Heart right ventricle (tissue), 16 donors: ENCODE measurements at places on chromosomes 3 and 15. TPM values are rescaled to one million over a fixed set of nuclear protein-coding genes. Genes with fewer than 3 reads are reported as not detected.
A peak's percentile ranks its signal among the peaks of the same experiment; 100 is the strongest.

Gene KBTBD13
- total RNA-seq, result 4.3 TPM

Gene ENTPD3
- 0.64 TPM for total RNA-seq

Gene ANKDD1A
- 1.2 TPM for total RNA-seq

Gene TRH
- not detected for total RNA-seq

Gene CPLX3
- total RNA-seq, result 5.9 TPM

Gene DUOXA1
- total RNA-seq, result 0.56 TPM

Gene GASK1A
- 0.37 TPM for total RNA-seq

DNA sequence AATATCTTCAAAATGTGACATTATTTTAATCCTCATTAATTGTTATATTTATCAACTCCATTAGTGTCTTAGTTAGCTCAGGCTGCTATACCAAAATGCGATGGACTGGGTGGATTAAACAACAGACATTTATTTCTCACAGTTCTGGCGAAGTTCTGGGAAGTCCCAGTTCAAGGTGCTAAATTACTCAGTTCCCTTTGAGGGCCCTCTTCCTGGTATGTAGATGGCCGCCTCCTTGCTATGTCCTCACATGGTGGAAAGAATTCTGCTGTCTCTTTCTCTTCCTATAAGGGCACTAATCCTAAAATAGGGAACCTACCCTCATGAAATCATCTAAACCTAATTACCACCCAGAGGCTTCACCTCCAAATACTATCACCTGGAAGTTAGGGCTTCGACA lies 38.8 kb upstream of the DUT start:
- no peak overlapping the region for H3K4me3 ChIP-seq
- no peak overlapping the region for H3K27ac ChIP-seq
- H3K36me3 ChIP-seq, result no peaks in the 10 kb centered on the region
- H3K4me1 ChIP-seq, result no peaks in the 10 kb centered on the region

DNA sequence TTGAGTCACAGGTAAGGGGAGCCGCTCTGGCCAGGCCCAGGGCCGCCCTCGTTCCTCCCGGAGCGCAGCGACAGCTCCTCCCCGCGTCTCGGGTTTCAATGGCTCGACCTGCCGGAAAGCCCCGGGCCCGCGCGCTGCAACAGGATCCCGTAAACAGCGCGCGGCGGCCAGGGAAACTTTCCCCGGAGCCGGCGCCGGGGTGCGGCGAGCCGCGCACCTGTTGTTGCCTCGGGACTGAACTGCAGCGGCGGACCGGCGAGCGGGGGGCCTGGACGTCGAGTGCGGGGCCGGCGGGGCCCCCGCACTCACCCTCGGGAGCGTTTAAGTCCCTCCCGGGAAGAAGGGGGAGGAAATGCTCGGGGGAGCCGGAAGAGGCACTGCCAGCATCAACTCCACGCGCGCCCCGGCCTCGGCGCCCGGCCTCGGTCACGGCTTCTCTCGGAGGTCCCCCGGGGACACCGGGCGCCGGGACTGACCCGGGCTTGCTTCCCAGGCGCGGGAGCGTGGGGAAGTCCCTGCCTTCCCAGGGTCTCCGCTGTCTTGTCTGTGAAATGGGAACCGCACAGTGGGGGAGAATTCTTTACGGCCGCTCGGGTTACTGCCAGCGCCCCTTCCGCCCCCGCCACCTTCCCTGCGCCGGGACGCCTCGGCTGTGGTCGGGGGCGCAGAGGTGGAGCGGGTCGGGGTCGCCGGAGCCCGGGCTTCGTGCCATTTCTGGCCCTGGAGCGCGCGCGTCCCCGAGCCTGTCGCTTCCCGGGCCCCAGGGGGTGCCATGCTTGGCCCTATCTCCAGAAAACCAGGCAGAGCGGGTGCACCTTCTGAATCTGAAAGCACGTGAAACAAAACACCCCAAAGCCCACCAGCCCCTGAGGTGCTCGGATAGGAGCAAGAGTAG lies 7.5 kb upstream of the PGPEP1L start:
- H3K4me1 ChIP-seq, result peaks cover 3% of the 10 kb centered on the region
- peak overlapping the region; percentile 66 for H3K4me3 ChIP-seq
- H3K27me3 ChIP-seq, result no peaks in the 10 kb centered on the region

GRCh38 chr3:158830391-158830790 lies 28.5 kb downstream of the MFSD1 start:
- no peak for DNase-seq
- H3K36me3 ChIP-seq, result peaks cover 71% of the 10 kb centered on the region
- no peak overlapping the region for H3K27ac ChIP-seq

- H3K36me3 ChIP-seq, result no peaks in the 10 kb centered on the region
- H3K27ac ChIP-seq, result no peak overlapping the region
- H3K27me3 ChIP-seq, result no peaks in the 10 kb centered on the region
- H3K4me1 ChIP-seq, result peaks cover 11% of the 10 kb centered on the region
- H3K4me3 ChIP-seq, result no peak overlapping the region
- no peak for DNase-seq
Observed at GRCh38 chr3:9156604-9157003, 92.8 kb downstream of the SRGAP3 start.

DNA sequence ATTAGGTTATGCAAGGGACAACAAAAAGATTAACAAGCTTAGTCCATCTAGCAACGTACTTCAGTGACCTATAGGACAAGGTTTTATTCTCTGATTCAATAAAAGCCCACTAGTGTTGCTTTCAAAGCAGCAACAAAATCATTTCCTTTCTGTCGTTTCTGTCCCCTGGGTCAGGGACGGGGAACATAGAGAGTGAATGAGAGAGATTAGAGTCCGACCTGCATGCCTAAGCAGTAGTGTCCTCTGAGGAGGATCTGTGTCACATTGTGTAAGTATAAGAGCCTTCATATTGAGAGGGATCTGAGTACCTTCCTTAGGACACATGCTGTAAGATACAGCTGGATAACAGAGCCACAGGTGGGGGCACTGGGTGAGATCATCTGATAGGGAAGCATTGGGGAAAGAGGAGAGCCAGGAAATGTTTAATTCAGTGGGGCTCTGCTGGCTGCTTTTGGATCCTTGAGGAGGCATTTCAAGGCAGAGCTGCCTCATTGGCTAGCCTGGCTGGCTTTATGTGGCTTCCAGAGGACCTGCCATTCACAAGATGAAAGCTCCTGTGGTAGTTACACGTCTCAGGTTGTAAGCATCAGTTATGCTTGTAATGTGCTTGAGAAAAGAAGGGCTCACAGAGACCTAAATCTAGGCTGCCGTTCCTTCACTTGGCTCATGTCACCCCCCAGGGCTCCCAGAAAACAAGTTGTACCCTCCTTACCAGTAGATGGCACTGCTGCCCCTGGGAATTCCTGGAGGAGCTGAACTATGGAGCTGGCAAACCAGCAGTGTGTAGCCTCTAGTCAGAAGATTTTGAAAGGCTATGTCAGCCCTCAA lies 2.7 kb downstream of the TMEM108 start:
- DNase-seq, result peak; percentile 51
- H3K27me3 ChIP-seq, result peaks cover 47% of the 10 kb centered on the region
- H3K4me1 ChIP-seq, result peaks cover 20% of the 10 kb centered on the region
- H3K36me3 ChIP-seq, result no peaks in the 10 kb centered on the region

- DNase-seq, result no peak
- no peak overlapping the region for H3K4me3 ChIP-seq
- no peak overlapping the region for H3K27ac ChIP-seq
- H3K4me1 ChIP-seq, result peaks cover 25% of the 10 kb centered on the region
- H3K36me3 ChIP-seq, result no peaks in the 10 kb centered on the region
- no peaks in the 10 kb centered on the region for H3K27me3 ChIP-seq
Observed at GRCh38 chr3:37255990-37256308, 81.6 kb upstream of the LRRFIP2 start.

DNA sequence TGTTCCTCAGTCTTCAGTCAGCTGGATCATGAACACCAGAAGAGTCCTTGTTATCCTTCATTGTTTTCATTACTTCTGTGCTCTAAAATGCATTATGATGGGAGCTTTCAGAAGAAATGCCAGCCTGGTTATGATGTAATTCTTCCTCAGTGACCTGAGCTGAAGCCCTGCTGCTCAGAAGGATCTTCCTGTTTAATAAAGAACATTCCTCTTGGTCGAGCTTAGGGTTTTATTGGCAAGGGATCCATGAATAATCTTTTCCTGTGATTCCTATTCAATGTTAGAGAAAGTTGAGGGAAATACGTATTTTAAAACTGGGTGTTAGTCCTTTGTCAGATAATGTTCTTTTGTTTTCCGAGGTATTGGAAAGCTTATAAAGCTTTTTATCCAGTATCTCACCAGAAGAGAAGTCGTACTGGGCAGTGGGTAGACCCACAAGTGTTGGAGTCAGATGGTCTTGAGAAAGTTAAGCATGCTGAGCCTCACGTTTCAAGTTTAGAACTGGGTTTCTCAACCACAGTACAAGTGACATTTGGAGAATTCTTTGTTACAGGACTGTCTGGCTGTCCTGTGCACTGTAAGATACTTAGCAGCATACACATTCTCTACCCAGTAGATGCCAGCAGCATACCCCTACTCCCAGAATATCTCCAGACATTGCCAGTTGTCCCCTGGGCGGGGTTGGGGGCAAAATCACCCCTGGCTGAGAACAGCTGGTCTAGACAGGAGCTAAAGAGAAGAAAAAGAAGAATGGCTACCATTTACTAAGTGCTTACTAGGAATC lies 212.3 kb upstream of the BHLHE40 start:
- peaks cover 24% of the 10 kb centered on the region for H3K4me1 ChIP-seq
- no peak overlapping the region for H3K27ac ChIP-seq
- no peak for DNase-seq
- H3K36me3 ChIP-seq, result no peaks in the 10 kb centered on the region
- H3K4me3 ChIP-seq, result no peak overlapping the region
- H3K27me3 ChIP-seq, result no peaks in the 10 kb centered on the region

DNA sequence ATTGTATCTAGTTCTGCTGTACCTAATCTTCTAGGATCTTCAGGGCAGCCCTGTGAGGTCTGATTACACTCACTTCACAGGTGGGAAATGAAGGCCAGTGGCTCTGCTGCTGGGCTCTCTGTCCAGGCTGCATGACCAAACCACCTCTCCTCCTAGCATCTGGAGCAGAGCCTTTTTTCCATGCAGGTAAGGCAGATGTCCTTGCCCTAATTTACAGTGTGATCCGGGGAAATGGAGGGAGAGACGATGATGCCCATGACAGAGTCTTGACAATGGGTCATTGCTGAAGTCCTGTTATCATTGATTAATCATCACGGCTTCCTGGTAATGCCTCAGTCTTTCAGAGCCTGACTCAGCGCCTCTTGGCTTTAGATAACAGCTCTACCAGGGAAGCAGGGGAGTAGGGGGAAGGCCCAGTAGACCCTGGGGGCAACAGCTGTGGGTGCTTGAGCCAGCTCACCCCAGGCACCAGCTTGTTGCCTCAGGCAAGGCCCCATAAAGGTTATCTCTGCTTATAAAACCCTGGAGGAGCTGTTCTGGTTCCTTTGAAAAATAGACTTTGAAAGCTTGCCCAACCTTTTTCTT lies 153.4 kb downstream of the GABRG3 start:
- no peaks in the 10 kb centered on the region for H3K4me1 ChIP-seq
- no peak for DNase-seq
- no peak overlapping the region for H3K4me3 ChIP-seq
- H3K27me3 ChIP-seq, result no peaks in the 10 kb centered on the region

- H3K36me3 ChIP-seq, result no peaks in the 10 kb centered on the region
- H3K27ac ChIP-seq, result no peak overlapping the region
- peak overlapping the region; percentile 27 for H3K4me3 ChIP-seq
Observed at GRCh38 chr3:194468086-194468485, 18.7 kb downstream of the ATP13A3 start.

- no peak for DNase-seq
- H3K27me3 ChIP-seq, result no peaks in the 10 kb centered on the region
- H3K4me3 ChIP-seq, result no peak overlapping the region
- H3K4me1 ChIP-seq, result no peaks in the 10 kb centered on the region
Observed at GRCh38 chr15:95699578-95699977, 630.9 kb upstream of the NR2F2 start.

DNA sequence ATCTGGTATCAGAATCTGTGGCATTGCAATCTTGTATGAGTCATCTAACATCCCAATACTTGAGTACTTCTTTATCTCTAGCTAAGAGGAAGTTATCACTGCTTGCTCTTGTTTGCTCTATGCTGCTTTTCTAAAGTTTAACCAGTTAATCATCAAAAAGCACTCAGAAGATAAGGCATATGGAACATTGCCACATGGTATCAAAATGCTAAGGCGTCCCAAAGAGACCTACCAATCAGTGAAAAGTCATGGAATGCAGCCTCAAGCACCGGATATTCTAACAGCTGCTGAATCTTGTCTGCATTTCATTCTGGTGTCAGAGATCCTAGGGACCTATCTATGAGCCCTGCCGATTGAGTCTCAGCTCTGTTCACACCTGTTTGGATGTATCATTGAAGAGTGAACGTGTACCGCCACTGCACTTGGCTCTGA lies 192.8 kb downstream of the ARPP21 start:
- no peak overlapping the region for H3K27ac ChIP-seq
- DNase-seq, result no peak
- no peaks in the 10 kb centered on the region for H3K4me1 ChIP-seq
- H3K4me3 ChIP-seq, result no peak overlapping the region
- H3K27me3 ChIP-seq, result no peaks in the 10 kb centered on the region

DNA sequence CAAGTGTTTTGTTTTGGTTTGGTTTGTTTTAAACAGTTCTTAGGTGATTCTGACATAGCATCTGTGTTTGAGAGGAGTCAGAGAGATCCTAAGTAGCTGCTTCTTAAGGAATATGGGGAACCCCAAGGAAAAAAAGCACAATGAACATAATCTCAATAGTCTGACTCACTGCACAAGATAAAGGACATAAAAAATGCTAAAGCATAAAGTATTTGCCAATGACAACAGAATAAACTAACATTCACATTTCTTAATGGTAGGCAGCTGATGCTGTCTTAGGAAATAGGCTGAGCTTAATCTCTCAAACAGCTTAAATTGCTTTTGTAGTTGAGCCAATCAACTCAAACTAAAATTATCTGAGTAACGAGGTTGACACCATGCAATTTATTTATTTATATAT lies 2.9 kb downstream of the NCEH1 start:
- no peak overlapping the region for H3K4me3 ChIP-seq
- H3K4me1 ChIP-seq, result peaks cover 16% of the 10 kb centered on the region
- H3K27me3 ChIP-seq, result no peaks in the 10 kb centered on the region
- no peak for DNase-seq
- H3K27ac ChIP-seq, result no peak overlapping the region

DNA sequence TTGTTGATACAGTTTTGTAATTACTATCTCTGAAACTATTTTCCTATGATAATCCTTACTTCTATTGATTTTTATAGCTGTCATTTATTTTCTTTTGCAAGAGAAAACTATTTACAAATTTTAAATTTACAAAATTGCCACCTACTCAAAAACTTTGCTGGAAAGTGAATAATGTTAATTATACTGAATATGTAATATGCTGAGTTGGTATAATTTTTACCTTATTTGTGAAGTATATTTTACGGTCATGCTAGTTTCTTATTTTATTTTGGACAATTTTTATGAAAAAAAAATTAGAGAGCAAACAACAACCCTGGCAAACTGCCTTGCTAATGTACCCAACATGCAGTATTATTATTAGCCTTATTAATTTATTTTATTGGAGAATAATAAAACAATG lies 2.9 kb downstream of the KCNH8 start:
- H3K4me1 ChIP-seq, result peaks cover 15% of the 10 kb centered on the region
- no peaks in the 10 kb centered on the region for H3K36me3 ChIP-seq
- H3K27me3 ChIP-seq, result peaks cover 9% of the 10 kb centered on the region

- no peaks in the 10 kb centered on the region for H3K27me3 ChIP-seq
- no peak for DNase-seq
- no peaks in the 10 kb centered on the region for H3K36me3 ChIP-seq
- H3K4me3 ChIP-seq, result no peak overlapping the region
Observed at GRCh38 chr3:8458238-8458661, 43.4 kb upstream of the LMCD1 start.
